Ovary (tissue), 10 donors: ENCODE measurements at places on chromosomes 6 and 20. TPM values are rescaled to one million over a fixed set of nuclear protein-coding genes. Genes with fewer than 3 reads are reported as not detected.

DNA sequence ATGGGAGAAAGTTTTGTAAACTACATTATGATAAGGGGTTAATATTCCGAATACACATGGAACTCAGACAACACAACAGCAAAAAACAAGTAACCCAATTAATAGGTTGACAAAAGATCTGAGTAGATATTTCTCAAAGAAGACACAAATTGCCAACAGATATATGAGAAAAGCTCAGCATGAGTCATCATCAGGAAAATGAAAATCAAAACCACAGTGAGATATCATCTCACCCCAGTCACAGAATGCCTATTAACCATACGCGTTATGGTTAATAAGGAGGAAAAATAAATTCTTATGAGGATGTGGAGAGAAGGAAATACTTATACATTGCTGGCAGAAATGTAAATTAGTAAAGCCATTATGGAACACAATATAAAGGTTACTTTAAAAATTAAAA lies 695.0 kb downstream of the COL12A1 start:
- H3K27ac ChIP-seq: no peak overlapping the region
- H3K4me1 ChIP-seq: no peaks in the 10 kb centered on the region
- no peaks in the 10 kb centered on the region for H3K27me3 ChIP-seq
- H3K4me3 ChIP-seq: no peak overlapping the region
- no peaks in the 10 kb centered on the region for H3K36me3 ChIP-seq
- DNase-seq: no peak

DNA sequence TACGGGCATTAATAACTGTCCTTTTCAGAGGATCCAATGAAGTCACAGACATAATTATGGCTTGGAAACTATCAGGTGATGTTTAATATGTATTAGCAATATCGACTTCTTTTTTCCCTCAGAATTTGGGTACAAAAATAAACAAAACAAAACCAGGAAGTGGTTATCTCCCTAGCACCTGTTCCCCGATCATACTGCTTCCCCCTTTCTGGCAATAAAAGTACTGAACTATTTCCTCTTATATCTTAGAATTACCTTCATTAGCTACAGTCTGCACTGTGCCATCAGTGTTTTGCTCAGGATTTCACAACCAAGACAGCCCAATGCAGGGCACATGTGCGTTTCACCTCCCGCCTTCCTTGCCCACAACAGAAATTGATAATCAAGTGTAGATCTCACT lies 216.9 kb upstream of the BTBD3 start:
- H3K4me1 ChIP-seq: no peaks in the 10 kb centered on the region
- no peaks in the 10 kb centered on the region for H3K27me3 ChIP-seq
- no peak overlapping the region for H3K4me3 ChIP-seq
- no peak overlapping the region for H3K27ac ChIP-seq
- H3K36me3 ChIP-seq: no peaks in the 10 kb centered on the region

Gene HLA-DPA1
- 304 TPM for polyA plus RNA-seq

Gene SLC32A1
- not detected for polyA plus RNA-seq

Gene SLC22A23
- 4.2 TPM for polyA plus RNA-seq

DNA sequence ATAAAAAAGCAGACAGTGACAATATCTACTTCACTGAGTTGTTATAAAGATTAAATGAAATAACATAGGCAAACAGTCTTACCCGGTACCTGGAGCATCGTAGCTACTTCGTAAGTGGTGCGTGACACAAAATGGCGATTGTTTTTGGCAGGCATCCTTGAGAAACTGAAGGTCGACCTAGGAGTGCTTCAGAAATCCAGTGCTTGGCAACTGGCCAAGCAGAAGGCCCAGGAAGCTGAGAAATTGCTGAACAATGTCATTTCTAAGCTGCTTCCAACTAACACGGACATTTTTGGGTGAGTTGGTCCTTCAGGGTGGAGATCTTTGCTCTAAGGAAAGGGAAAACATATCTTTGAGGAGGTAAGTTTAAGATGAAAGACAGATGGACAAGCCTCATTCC lies 4.8 kb downstream of the BPIFA2 start:
- H3K4me3 ChIP-seq: no peak overlapping the region
- no peak for DNase-seq
- no peaks in the 10 kb centered on the region for H3K36me3 ChIP-seq
- H3K27me3 ChIP-seq: no peaks in the 10 kb centered on the region

DNA sequence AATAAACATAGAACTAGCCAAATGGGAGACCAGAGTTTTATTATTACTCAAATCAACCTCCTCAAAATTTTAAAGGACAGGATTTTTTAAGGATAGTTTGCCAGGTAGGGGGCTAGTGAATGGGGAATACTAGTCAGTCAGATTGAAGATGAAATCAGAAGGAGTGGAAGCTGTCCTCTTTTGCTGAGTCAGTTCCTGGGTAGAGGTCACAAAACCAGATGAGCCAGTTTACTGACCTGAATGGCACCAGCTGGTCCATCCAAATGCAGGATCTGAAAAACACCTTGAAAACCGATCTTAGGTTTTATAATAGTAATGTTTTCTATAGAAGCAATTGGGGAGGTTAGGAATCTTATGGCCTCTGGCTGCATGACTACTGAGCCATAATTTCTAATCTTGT lies 558.2 kb downstream of the PKHD1 start:
- H3K4me1 ChIP-seq: no peaks in the 10 kb centered on the region
- no peaks in the 10 kb centered on the region for H3K27me3 ChIP-seq
- DNase-seq: no peak
- H3K36me3 ChIP-seq: no peaks in the 10 kb centered on the region
- no peak overlapping the region for H3K4me3 ChIP-seq

Gene BLCAP
- polyA plus RNA-seq: 87.5 TPM

DNA sequence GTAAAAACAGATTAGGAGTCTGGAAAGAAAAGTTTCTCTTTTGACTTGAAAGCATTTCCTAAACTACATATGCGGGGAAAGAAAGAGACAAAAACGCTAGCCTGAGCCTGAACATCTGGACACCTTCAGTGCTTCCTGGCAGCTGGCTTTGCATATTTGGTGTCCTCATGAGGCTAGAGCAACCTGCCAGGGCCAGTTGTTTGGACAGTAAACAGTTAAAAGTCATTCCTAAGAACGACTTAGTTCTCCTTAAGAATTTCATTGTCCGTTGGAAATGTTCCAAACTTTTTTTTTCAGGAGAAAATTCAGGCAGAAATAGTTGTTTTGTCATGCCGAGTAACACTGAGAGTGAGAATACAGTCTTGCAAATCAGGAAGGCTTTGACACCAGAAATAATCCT lies 199.8 kb downstream of the SMOC2 start:
- peaks cover 25% of the 10 kb centered on the region for H3K4me1 ChIP-seq
- H3K27me3 ChIP-seq: no peaks in the 10 kb centered on the region
- peak overlapping the region; percentile 53 for H3K27ac ChIP-seq
- no peak overlapping the region for H3K4me3 ChIP-seq

- H3K4me3 ChIP-seq: no peak overlapping the region
- DNase-seq: no peak
- H3K4me1 ChIP-seq: no peaks in the 10 kb centered on the region
- no peak overlapping the region for H3K27ac ChIP-seq
- H3K27me3 ChIP-seq: no peaks in the 10 kb centered on the region
Observed at GRCh38 chr6:68372991-68373390, 262.1 kb upstream of the ADGRB3 start.

Gene GABRR1
- polyA plus RNA-seq: 0.07 TPM

- H3K4me1 ChIP-seq: no peaks in the 10 kb centered on the region
- H3K36me3 ChIP-seq: no peaks in the 10 kb centered on the region
- no peaks in the 10 kb centered on the region for H3K27me3 ChIP-seq
- no peak overlapping the region for H3K4me3 ChIP-seq
- H3K27ac ChIP-seq: no peak overlapping the region
- no peak for DNase-seq
Observed at GRCh38 chr6:122749451-122750050, 30.0 kb upstream of the FABP7 start.

DNA sequence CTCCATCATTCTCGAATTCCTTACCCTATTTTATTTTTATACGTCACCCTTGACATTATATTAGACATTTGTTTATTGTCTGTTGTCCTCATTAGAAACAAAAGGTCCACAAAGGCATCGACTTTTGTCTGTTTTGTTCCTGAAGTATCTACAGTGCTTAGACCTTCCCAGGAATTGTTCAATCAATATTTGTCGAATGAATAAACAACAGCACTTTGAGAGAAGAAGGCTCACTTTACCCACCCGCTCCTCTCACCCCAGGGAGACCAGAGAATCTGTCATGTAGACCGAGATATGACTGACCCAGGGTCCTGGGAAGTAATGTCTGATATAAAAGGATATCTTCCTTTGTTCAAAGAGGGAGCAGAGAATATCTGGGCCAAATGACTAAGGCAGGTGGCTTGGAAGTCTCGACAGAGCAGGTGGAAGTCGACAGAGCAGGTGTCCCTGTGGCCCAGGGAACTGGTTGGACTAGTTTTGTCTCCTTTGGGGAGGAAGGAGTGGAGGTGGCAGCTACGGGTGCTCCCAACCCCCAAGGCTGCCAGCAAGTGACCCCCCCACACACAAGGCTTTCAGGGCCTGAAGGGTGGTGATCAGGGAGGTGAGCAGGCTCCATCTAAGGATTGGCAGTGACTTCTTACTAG lies 14.8 kb upstream of the CHMP4B start:
- H3K27me3 ChIP-seq: no peaks in the 10 kb centered on the region
- no peaks in the 10 kb centered on the region for H3K4me1 ChIP-seq
- no peak overlapping the region for H3K4me3 ChIP-seq
- no peak overlapping the region for H3K27ac ChIP-seq

GRCh38 chr20:2807019-2807418 lies 6.6 kb upstream of the CPXM1 start:
- no peak overlapping the region for H3K4me3 ChIP-seq
- no peaks in the 10 kb centered on the region for H3K27me3 ChIP-seq
- no peak for DNase-seq
- H3K27ac ChIP-seq: no peak overlapping the region

DNA sequence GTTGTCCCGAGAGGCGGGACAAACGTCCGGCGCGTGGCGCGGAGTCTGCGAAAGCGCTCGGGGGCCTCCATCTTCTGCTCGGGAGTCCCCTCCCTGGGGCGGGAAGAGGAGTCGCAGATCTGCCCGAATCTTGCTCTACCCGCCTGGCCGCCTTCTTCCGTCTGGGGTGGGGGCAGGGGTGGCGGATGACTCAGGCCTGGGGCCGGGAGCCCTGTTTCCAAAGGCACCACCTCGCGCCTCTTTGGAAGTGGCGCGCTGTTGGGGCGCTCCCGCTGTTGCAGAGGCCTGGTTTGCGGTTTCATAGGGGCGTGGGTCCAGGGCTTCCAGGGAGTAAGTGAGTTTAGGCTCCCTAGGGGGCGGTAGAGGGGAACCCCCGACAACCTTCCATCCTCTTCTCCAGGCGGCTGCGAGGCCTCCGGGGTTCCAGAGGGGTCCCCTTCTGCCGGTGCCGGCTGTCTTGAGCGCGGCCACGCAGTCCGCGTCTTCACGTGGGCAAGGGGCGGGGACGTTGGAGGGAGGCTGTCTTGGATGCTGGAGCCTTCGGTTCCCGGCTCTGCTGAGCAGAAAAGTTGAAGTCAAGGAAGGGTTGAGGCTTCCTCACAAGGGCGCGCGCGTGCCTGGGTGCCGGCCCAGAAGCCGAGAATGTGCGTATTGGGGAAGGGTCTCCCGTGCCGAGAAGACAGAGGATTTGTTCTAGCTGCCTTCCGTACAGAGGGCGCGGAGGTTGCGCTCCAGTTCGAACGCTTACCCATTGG lies 2.6 kb upstream of the TFAP2C start:
- DNase-seq: no peak
- H3K27me3 ChIP-seq: no peaks in the 10 kb centered on the region
- peaks cover 7% of the 10 kb centered on the region for H3K4me1 ChIP-seq
- H3K4me3 ChIP-seq: no peak overlapping the region

DNA sequence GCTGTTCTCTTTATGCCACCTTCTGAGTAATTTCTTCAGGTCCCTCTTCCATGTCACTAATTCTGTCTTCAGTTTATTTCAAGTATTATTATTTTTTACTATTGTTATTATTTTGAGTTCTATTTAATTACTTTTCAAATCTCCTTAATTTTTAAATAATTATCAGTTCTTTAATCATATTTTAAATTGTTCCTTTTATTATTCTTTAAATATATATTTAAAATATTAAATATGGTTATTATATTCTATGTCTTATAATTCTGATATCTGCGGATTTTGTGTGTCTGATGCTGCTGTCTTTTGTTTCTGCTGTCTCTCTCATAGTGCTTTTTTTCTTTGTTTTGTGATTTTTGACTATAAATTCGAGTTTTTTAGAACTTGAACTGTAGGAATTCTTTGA lies 2.2 kb downstream of the POLR1H start:
- H3K27ac ChIP-seq: no peak overlapping the region
- peaks cover 5% of the 10 kb centered on the region for H3K4me1 ChIP-seq
- H3K27me3 ChIP-seq: no peaks in the 10 kb centered on the region
- H3K4me3 ChIP-seq: no peak overlapping the region
- no peak for DNase-seq

- H3K36me3 ChIP-seq: no peaks in the 10 kb centered on the region
- no peak overlapping the region for H3K27ac ChIP-seq
- peaks cover 1% of the 10 kb centered on the region for H3K4me1 ChIP-seq
- H3K27me3 ChIP-seq: no peaks in the 10 kb centered on the region
- DNase-seq: no peak
- H3K4me3 ChIP-seq: no peak overlapping the region
Observed at GRCh38 chr6:74931558-74931957, 274.3 kb downstream of the COL12A1 start.

DNA sequence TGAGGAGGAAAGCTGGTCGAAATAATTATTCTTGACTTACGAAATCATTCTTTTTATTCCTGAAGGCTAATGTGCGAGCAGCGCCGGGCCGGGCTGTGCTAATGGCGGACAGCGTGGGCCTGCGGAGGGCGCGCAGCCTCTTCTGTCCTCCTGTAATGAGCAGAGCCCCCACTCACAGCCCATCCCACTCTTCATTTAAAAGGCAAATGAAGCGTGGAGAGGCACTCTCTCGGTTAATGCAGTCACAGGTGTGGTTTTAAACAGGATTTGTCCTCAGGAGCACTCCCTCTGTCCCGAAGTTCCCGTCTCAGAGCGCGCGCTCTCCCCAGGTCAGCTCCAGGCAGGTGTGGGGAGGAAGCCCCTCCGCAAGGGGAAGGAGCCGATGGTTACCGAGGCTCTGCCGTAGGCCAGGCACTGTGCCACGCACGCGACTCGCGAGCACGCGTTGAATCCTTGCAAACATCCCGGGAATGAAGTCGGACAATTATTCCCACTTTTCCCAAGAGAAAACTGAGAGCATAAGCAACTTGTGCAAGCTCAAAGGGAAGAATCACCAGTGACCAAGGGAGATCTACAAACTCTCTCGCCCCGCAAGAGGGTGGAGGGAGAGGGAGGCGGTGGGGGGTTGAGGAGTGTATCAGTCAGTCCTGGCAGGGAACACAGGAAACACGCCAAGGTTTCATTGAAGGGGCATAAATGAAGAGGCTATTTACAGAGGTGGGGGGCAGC lies 35.5 kb upstream of the ZFAND3 start:
- peaks cover 9% of the 10 kb centered on the region for H3K4me1 ChIP-seq
- H3K27me3 ChIP-seq: no peaks in the 10 kb centered on the region
- no peaks in the 10 kb centered on the region for H3K36me3 ChIP-seq
- H3K27ac ChIP-seq: no peak overlapping the region
- H3K4me3 ChIP-seq: peak overlapping the region; percentile 30

GRCh38 chr20:6680854-6681253 lies 86.6 kb upstream of the BMP2 start:
- H3K27me3 ChIP-seq: no peaks in the 10 kb centered on the region
- H3K4me1 ChIP-seq: no peaks in the 10 kb centered on the region
- H3K4me3 ChIP-seq: no peak overlapping the region
- no peaks in the 10 kb centered on the region for H3K36me3 ChIP-seq
- no peak for DNase-seq
- H3K27ac ChIP-seq: no peak overlapping the region

GRCh38 chr6:23073821-23074220 lies 504.5 kb downstream of the HDGFL1 start:
- no peaks in the 10 kb centered on the region for H3K27me3 ChIP-seq
- no peak overlapping the region for H3K4me3 ChIP-seq
- H3K4me1 ChIP-seq: no peaks in the 10 kb centered on the region
